Fibroblast of skin of right biceps (primary cell): ENCODE measurements at places on chromosomes 7 and 10.

GRCh38 chr7:92815412-92815811, 21.0 kb downstream of the CDK6 start:
- no peak for DNase-seq

DNA sequence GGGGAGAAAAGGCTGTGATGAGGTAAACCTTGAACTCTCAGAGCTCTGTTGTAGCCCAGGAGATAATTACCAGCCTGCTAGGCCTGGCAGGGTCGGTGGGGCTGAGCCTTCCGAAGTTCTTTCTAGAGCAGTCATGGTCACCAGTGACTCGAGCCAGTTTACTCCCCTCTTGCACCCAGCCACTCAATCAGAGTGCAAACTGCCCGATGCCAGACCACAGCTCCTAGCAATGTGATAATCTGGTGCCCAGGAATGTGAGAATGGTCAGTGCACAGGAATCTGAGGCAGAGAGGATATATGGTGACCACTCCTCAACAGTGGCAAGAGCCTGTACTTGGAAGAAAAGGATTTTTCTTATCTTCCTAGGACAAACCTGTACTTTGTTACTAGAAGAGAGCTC, 46.4 kb upstream of the KMT2E start:
- DNase-seq, result peak; percentile 31

- DNase-seq, result peak; percentile 23
These were observed 90.8 kb downstream of the DNAJB9 start for GRCh38 chr7:108660465-108660864.

GRCh38 chr10:17984056-17984455, 32.3 kb downstream of the SLC39A12 start:
- peak; percentile 56 for DNase-seq

DNA sequence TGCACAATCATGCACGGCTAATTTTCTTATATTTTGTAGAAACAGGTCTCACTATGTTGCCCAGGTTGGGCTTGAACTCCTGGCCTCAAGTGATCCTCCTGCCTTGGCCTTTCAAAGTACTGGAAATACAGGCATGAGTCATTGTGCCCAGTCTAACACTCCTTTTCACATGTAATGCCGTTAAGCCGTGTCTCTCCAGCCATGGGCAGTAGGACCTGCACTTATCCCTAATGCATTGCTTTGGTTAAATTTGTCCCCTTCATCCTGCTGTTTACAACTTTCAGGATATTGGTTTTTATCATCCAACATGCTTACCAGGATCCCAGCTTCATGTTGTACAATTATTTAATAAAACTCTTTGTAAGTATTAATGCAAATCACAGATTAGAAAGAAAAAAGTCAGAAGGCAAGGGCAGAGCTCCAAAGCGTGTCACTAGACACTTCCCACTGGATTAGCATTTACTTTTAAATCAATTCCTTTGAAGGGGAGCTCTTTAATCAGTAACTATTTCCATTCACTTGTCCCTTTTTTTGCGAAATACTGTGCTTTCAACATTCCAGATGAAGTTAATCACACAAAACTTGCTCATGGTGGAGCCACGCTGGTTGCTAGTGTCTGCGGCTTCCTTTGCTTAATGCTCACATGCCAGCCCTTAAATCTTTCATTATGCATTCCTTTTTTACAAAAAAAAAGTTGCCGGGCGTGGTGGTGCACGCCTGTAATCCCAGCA, 256.0 kb upstream of the AUTS2 start:
- peak; percentile 93 for DNase-seq
